ENCODE measurements at places on chromosomes 1 and 21. TPM values are rescaled to one million over a fixed set of nuclear protein-coding genes. Genes with fewer than 3 reads are reported as not detected.

The SPRR2B gene
- total RNA-seq = not detected

The DNAJC28 gene
- total RNA-seq = 0.37 TPM

The SLC30A10 gene
- not detected for total RNA-seq

The GJA8 gene
- not detected for total RNA-seq

The LMX1A gene
- not detected for total RNA-seq

The GFI1 gene
- 1.1 TPM for total RNA-seq

The TSPAN1 gene
- total RNA-seq = 1.3 TPM

The HORMAD1 gene
- not detected for total RNA-seq

The CHIT1 gene
- 0.03 TPM for total RNA-seq

The GBP1 gene
- 4.9 TPM for total RNA-seq

The CD53 gene
- not detected for total RNA-seq

The IGSF9 gene
- total RNA-seq = 0.49 TPM

The COL8A2 gene
- total RNA-seq = 1.1 TPM

The IFFO2 gene
- total RNA-seq = 43.2 TPM

The LCE1E gene
- not detected for total RNA-seq

The SAMSN1 gene
- not detected for total RNA-seq

The SERBP1 gene
- total RNA-seq = 624 TPM

The SLAMF7 gene
- 3.2 TPM for total RNA-seq

The SHC1 gene
- total RNA-seq = 321 TPM

The HTR1D gene
- total RNA-seq = 0.23 TPM

The REN gene
- not detected for total RNA-seq

The SOX13 gene
- 8.3 TPM for total RNA-seq

The CD5L gene
- not detected for total RNA-seq

The FCRL5 gene
- not detected for total RNA-seq

The TIE1 gene
- total RNA-seq = 4.5 TPM

The SIKE1 gene
- 157 TPM for total RNA-seq

The DCST1 gene
- total RNA-seq = not detected

The GPR3 gene
- 9.1 TPM for total RNA-seq

The CFHR3 gene
- total RNA-seq = 0.19 TPM

The SH3BGR gene
- total RNA-seq = 13.8 TPM

The ROR1 gene
- total RNA-seq = 3.6 TPM

The CRNN gene
- total RNA-seq = not detected

Data from A375 (cell line).